ENCODE measurements at places on chromosomes 6 and 20.

GRCh38 chr20:62155428-62156253 is 12.1 kb downstream of the SS18L1 start:
- no peak for DNase-seq

DNA sequence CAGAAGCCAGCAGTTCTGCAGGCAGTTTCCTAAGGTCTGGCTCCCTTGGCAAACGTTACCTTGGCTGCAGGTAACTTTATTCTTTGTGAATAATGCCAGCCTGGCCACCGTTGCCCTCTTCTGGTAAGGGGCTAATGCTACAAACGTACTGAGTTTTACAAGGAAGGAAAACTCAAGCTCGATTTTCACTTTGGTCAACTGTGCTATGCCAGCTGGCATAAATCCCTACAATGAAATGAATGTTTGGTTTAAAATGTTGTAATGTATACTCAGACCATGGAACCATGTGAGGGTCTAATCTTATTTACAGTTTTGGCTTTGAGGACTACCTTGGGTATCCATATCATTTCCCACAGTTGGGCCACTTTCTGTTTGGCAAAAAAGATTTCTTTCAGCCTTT is 101.4 kb downstream of the SLX4IP start:
- DNase-seq, result no peak

GRCh38 chr6:52590152-52590891 is 13.5 kb upstream of the TRAM2 start:
- no peak for DNase-seq

DNA sequence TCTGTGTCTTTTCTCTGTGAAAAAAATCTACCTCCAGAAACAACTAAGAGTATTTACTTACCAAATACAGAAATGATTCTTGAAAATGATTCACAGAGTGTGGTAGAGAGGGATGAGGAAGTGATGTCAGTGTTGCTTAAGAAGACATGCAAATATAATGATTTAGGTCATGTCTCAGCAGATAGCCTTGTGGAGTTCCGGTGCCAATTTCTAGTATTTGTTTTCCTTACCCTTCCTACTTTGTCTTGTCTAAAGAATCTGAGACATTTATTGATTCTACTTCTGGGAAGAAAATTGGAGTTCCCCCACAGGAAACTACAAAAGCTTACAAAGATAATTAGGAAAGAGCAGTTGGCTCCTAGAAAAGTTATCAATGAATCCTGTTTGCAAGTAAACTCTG is 68.8 kb downstream of the GJA1 start:
- no peak for DNase-seq

DNA sequence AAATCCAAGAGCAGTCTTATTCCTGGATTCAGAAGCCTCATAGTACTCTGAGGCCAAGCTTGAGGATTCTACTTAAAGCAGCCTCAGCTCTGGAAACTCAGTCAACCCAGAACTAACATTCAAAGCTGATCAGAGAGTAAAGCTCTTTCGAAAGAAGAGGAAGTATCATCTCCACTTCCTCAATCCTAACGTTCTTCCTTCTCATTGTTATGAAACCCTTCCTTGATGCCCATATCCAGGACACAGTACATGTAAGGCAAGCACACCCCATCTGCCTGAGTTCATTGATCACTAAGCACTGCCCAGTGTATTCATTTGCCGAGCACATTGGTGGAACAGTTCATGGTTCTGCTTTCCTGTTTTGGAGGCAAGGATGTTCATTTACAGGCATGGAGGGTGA is at the start of gene IPCEF1:
Gene IPCEF1, minus strand, starts transcription at position 114 of the 400 bp plus-strand sequence. CDS start 90,856 bp downstream, outside the sequence.
- DNase-seq, result no peak

DNA sequence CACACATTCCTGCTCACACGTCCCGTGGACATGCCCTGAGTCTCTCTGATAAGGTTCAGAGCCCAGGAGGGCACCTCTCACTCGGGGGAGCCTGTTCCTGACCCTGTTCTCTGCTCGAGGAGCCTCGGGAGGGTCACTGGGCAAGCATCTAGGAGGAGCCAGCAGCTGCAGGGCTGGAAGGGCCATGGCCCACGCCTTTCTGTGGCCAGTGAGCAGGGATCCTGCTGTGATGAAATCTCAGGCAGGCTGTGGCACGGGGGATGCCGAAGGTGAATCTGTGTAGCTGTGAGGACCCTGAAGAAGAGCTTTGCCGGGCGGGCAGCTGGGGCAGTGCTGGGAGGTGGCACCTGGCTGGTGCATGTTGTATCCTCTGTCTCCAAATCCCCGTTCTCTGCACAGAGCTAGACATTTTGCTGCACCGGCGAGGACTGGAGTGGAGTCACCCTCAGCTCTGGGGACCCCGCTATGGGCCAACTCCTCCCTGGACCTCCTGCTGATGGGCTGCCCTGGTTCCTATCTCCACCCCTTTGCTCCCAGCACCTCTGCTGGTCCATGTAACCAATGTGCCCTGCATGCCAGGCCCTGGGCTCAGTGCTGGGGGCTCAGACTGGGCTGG is 7.1 kb upstream of the NPBWR2 start:
- DNase-seq, result no peak

- no peak for DNase-seq
Measured at GRCh38 chr6:35248965-35249364, 10.6 kb upstream of the ZNF76 start.

- DNase-seq, result no peak
Measured at GRCh38 chr6:75524322-75524972, 30.8 kb upstream of the FILIP1 start.

GRCh38 chr20:14488212-14488611 is 150.8 kb upstream of the FLRT3 start:
- no peak for DNase-seq

- no peak for DNase-seq
Measured at GRCh38 chr20:23595941-23596340, 9.8 kb downstream of the CST9 start.

GRCh38 chr6:170111816-170112582 is 178.9 kb downstream of the DLL1 start:
- no peak for DNase-seq

- DNase-seq, result no peak
Measured at GRCh38 chr6:125107896-125108295, 45.7 kb upstream of the TPD52L1 start.

GRCh38 chr6:24517659-24518543 is 23.1 kb downstream of the ALDH5A1 start:
- DNase-seq, result no peak

GRCh38 chr6:15335385-15335784 is 89.5 kb downstream of the JARID2 start:
- DNase-seq, result no peak

GRCh38 chr6:137734875-137735182 is 132.2 kb upstream of the TNFAIP3 start:
- DNase-seq, result no peak

DNA sequence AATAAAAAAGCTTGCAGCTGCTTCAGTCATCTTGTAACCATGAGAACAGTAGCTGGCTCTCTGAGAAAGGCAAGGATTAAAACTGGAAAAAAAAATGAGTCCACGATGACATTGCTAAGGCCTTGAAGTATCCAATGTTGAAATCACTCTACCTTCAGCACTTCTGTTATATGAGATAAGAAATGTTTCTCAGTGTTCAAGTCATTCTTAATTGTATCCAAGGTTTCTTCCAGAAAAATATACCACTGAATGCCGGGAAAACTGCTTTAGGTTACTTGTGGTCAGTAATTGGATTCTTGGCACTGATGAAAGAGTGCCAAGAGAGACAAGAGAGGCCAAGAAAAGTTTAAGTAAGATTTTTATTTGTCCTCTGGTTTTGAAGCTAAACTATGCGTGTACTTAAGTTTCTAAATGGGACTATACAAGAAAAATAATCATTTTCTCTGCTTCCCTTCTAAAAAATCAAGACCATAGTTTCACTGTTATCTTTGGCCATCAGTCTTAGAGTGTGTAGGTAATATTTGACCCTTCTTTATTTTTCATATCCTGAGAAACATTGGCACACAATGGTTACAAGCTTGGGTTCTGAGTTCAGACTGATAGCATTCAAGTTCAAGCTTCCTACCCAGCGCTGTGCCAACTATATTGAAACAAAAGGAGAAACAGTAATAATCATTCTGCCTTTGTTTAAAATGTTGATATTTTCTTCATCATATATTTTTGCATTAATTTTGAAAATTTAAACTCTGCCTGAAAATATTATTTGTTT is 84.6 kb downstream of the TRDN start:
- DNase-seq, result no peak

DNA sequence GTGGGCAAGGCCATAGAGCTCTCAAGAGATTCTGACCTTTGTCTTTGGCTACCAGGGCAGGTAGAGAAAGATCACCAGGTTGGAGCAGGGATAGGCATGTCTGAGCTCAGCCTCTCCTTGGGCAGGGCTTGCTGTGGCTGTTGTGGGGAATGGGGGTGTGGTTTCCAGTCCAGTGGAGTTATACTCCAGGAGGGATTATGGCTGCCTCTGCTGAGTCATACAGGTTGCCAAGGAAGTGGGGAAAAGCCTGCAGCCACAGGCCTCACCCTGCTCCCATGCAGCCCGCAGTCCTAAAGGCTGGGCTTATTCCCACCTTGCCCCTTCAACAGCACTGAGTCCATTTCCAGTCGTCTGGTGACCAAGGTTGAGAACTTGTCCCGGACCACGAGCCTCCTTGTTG is 21.9 kb downstream of the MEP1A start:
- DNase-seq, result no peak

- no peak for DNase-seq
Measured at GRCh38 chr20:1254254-1254653, 11.8 kb upstream of the SNPH start.

GRCh38 chr6:116408491-116408890 is 37.7 kb downstream of the DSE start:
- no peak for DNase-seq

DNA sequence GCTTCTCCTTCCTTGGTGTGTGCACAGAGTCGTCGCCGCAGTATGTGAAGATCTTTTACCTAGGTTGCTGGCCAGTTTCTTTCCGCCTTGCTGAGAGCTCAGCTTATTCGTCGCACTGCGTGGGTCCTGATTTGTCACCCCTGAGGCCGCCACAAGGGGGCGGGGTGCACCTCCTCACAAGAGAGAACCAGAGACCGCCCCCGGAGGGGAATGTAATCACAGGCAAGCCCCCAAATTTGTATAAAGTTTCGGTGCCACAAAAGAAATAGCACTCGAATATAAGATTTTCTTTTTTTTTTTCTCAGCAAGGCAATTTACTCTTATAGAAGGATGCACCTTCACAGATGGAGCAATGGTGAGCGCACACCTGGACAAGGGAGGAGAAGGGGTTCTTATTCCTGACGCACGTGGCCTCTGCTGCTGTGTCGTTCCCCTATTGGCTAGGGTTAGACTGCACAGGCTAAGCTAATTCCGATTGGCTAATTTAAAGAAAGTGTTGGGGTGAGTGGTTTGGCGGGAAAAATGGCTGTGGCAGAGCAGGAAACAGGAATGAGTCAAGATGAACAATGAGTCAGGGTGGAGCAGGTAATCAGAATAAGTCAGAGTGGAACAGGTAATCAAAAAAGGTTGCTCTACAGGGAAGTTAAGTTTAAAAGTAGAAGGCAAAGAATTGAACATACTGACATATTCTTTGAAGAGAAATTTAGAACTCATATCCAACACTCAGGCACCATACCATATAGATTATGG is 19.5 kb downstream of the NCOA3 start:
- no peak for DNase-seq

- DNase-seq, result no peak
Measured at GRCh38 chr20:48608756-48609155, 219.0 kb downstream of the PREX1 start.

DNA sequence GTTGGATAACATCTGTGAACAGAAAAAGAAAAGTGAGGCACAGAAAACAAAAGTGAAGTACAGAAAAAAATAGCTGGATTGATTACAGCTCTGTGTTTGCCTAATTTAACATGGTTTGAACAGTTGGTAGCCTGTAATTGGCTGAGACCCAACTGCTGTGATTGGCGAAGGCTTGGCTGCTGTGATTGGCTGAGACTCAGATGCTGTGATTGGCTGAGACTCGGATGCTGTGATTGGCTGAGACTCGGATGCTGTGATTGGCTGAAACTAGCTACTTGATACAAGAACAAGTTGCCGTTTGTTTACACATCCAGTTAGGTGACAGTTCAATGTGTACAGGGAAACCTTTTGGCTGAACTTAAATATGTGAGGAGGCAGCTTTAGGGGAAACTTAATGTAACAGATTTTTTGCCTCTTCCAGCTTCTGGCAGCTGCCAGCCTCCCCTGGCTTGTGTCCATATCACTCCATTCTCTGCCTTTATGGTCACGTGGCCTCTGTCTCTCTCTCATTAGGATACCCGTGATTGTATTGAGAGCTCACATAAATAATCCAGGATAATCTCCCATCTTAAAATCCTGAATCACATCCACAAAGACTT is 223.4 kb upstream of the FOXA2 start:
- DNase-seq, result no peak

GRCh38 chr20:41074441-41074840 is 45.8 kb downstream of the TOP1 start:
- DNase-seq, result no peak

- DNase-seq, result no peak
Measured at GRCh38 chr6:11426571-11426970, 111.0 kb upstream of the TMEM170B start.

GRCh38 chr20:8749101-8749500 is 319.8 kb upstream of the PLCB4 start:
- DNase-seq, result no peak

GRCh38 chr6:1860756-1861348 is 251.1 kb downstream of the FOXC1 start:
- DNase-seq, result no peak

DNA sequence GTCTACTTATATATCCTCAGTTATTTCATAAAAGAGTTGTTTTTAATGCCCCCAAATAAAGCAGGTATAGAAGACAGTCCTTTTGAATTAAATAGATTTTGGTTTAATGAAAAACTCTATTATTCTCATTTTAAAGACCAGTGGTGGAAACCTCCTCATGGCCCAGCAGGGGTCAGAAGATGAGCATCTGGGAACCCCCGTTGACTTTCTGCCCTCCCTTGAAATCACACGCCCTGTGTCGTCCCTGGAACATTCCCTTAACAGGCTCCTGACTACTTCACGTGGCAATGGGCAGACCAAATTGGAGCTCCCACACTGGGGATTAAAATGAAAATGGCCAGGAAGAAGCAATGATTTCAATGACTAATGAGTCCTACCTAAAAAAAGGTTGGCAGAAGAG is 220.9 kb downstream of the KIF16B start:
- DNase-seq, result no peak

DNA sequence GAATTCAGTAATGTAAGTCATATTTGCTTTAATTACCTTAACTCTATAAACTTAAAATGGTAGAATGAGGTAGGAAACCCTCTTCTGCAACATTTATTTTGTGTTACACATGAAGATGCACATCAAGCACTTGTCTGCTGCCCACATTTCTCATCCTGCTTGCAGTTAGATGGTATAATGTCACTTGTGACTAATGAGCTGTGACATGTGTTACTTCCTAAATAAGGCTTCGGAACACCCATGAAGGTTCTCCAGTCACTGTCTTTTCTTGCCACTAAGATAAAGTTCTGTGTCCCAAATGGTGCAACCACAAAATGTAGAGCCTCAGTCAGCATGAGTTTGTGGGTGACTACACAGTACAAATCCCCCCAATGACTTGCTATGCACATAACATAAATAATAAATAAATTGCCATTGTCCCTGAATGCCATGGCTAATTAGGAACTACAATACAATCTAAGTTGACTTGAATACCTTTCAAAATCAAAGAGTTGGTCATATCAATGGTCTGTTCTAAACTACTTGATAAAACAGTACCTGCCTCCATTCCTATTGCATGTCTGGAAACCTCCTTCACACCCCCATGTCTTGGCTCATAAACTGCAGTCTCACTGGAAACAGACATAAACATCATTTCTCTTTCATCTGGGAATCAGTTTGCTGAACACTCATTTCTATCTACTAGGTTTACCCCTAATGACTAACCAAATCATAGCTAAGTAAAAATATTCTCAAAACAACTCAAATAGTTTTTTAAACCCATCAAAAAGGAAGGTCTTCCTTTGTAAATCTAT is 157.2 kb downstream of the PTPRK start:
- DNase-seq, result no peak

GRCh38 chr6:116933485-116933884 is 56.4 kb downstream of the RFX6 start:
- no peak for DNase-seq
